Choroid plexus epithelial cell (primary cell): ENCODE measurements at places on chromosomes 1 and 21.

- DNase-seq, result no peak
Observed at GRCh38 chr21:42446531-42446930, 42.8 kb downstream of the UBASH3A start.

GRCh38 chr1:155254228-155254713 is 1.0 kb downstream of the ENTREP3 start:
- DNase-seq, result no peak

DNA sequence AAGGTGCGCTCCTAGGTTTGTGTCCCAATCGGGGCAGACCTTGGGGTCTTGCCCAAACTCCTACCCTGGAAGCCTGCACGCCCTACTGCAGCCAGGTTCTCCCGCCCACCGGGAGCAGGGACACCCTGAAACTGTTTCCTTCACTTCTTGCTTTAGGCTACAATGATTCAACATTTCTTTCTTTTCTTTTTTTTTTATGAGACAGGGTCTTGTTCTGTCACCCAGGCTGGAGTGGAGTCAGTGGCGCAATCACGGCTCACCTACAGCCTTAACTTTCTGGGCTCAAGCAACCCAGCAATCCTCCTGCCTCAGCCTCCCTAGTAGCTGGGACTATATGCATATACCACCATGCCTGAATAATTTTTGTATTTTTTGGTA is 75.8 kb downstream of the ITPKB start:
- DNase-seq, result no peak

GRCh38 chr1:98870959-98871903 is 133.4 kb downstream of the PLPPR5 start:
- peak; percentile 31 for DNase-seq

DNA sequence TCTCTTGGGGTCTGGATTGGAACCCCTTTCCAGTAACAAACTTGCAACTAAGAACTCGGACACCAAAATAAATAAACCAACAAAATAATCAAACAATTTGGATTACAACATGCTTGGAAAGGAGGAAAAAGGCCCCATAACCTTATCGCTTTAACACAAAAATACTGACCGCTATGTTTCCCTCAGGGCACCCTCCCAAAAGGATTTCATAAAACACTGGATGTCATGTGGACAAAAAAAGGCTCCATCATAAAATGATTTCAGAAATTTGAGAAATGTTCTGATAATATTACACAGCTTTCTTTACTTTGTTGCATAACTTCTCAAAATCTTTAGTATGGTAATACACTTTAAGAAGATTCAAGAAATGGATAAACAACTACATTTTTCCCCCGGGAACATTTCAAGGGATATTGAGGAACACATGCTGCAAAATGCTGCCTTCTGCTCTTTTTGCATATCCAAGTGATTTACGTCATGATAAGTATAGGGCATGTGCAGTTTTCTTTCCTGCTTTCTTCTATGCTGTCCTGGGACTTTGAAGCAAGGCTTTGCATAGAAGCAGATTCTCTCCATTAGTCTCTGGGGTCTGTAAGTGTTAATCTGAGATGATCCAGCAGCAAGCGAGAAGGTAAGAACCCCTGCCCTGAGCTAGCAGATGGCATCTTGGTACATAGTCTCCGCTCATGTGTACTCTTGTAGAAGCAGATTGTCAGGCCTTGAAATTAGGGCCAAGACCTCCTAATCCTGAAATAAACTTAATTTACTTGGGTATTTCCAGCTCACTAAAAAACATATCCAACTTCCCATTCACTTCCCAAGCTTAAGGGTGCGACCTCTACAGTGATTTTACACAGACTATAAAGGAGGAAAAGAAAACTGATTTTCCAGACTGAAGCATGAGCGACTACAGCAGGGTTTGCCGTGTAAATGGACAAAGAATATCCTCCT is 85.5 kb upstream of the KIAA0040 start:
- no peak for DNase-seq

GRCh38 chr1:203271018-203271743 is 34.1 kb upstream of the BTG2 start:
- DNase-seq, result peak; percentile 91

GRCh38 chr1:182595641-182596240 is 6.7 kb upstream of the RNASEL start:
- peak; percentile 86 for DNase-seq

DNA sequence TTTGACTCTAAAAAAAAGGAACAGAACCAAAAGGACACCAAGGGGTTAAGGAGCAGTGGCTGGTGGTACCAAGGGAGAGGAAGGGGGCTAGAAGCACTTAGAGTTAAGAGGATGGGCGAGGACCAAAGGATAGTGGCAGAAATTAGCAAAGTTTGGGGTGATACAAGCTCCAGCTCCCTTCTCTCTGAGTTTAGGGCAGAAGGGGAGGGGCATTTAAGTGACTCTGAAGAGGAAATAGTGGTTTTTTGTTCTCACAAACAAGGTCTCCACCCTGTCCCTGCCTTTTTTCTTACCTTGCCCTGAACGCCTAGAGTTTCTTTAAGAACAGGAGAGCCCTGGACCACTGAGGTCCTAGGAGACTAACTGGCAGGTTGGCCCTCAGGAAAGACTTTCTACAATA is 3.3 kb downstream of the CDC42SE1 start:
- no peak for DNase-seq

DNA sequence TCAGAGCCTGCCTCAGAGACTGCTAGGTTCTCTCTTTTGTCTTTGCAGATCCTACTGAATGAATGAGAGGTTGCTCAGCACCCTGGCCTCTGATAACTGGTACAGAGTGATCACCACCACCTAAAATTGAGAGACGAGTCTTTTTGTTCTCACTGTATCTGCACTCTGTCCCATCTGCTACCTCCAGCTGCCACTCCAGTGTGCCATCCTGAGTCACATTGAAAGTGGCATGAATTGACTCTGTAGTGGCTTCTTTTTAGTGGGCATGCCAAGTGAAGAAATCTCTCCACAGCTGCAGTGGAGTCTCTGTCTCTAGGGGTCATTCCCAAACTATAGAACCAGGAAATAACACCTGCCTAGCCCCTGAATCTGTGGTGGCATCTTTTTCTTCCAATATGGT is 14.7 kb downstream of the CAMK1G start:
- no peak for DNase-seq

- peak; percentile 41 for DNase-seq
Observed at GRCh38 chr21:31284797-31285397, 59.2 kb downstream of the TIAM1 start.

DNA sequence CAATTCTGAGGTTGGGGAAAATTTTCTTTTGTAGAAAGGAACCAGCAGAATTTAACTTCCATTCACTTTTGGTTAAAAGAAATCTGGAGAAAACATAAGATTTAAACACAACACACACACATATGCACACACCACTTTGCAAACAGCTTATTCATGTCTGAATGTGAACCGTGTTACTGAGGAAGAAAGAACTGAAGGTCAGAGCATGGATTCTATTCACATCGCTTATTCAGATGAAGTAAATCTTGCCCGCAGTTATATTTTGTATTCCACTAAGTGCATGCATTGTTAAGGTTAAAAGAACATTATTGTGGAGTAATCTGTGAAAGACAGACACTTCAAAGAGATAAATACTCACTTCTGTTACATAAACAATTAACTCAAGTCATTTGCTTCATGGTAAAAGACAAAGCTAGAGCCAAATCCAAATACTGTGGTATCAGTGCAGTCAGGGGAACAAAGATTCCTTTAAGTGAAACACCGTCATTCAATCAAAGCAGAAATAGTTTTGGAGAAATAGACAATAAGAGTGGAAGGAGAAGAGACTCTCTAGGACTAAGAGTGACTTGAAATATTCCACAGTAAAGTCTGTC is 82.0 kb downstream of the LRRC53 start:
- no peak for DNase-seq

DNA sequence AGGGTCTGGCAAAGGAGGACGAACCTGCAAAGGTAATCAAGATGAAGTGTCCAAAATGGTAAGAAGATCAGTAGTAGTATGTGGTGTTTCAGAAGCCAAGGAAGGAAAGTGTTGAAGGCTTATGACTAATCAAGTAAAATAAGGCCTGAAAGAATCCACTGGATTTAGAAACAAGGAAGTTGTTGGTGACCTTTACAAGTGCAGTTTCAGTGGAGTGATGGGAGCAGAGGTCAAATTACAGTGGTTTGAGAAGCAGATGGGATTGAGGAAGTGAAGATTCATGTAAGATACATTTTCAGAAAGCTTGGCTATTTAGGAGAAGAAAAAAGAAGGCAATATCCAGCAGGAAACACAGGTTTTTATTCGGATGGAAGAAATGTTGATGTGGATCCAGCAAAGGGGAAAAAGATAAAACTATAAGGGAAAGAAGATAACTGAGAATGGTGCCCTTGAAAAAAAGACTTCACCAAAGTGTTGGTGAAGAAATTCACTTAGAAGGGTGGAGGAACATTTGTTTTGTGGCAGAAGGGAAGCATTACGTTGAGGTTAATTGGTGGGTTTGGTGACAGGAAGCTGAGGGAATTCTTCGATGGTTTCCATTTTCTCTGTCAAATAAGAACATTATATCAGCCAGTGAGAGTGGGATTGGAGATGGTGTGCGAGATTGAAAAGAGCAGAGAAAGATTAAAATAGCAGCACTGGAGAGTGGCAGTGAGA is 2.1 kb downstream of the ARMH1 start:
- peak; percentile 93 for DNase-seq

- no peak for DNase-seq
Observed at GRCh38 chr1:163227126-163227525, 24.4 kb upstream of the RGS5 start.

DNA sequence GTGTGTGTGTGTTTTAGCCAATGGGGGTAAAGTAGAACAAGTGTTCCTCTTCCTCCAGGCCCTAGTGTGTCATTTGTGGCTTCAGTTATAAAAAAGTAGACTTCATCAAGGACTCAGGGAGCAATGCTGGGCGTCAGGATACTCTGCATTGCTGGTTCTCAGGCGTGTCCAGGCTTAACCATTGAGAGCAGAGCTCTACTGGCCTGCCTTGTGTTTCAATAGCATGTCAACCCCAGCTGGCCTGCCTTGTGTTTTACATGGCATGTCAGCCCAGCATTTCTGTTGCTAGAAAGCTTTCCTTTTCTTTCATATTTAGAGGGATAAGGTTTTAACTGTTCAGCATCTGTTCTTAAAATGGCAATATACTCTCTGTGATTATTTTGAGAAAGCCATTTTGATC is 117.6 kb upstream of the TMPRSS15 start:
- DNase-seq, result no peak

- DNase-seq, result peak; percentile 82
Observed at GRCh38 chr1:230105754-230106625, 39.0 kb downstream of the GALNT2 start.

GRCh38 chr1:46594063-46594462 is 10.0 kb downstream of the MKNK1 start:
- no peak for DNase-seq

DNA sequence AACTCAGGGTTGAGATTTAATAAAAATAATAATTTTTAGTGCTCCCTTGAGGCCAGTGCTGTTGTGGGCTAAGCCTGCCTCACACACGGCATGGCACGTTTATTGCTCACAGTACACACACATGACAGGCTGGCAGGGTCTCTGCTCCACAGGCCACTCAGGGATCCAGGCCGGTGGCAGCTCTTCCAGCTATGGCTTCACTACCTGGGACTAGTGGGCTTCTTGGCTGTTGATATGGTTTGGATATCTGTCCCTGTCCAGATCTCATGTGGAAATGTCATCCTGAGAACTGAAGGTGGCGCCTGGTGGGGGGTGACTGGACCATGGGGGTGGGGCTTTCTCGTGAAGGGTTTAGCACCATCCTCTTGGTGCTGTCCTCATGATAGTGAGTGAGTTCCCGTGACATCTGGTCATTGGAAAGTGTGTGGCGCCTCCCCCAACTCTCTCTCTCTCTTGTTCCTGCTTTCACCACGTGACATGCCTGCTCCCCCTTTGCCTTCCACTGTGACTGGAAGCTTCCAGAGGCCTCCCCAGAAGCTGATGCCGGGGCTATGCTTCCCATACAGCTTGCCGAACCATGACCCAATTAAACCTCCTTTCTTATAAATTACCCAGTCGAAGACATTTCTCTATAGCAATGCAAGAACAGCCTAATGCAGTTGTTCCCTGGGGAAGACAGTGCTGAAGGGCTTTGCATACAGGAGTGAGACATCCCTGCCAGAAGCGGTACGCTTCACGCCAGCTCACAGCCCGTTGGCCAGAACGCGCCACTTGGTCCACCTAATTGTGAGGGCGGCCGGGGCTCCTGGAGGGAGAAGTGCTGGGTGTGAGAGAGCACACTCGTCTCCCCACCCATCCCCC is 226.9 kb upstream of the C1orf174 start:
- DNase-seq, result no peak

DNA sequence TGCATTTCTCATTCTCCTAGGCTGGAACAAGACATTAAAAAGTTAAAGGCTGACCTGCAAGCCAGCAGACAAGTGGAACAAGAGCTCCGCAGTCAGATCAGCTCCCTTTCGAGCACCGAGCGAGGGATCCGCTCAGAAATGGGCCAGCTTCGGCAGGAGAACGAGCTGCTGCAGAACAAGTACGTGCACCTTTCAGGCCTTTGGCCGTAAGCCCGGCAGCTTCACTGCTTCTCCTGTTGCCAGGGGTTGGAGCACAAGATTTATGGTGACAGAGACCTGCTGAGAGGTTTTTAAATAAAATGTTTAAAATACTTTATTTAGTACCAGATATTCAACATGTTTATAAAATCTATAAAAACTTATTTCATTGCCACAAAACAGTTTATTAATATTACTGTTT is 53.4 kb downstream of the MACO1 start:
- DNase-seq, result no peak
